Peyer's patch (tissue), 4 donors: ENCODE measurements at places on chromosomes 6 and 20.

DNA sequence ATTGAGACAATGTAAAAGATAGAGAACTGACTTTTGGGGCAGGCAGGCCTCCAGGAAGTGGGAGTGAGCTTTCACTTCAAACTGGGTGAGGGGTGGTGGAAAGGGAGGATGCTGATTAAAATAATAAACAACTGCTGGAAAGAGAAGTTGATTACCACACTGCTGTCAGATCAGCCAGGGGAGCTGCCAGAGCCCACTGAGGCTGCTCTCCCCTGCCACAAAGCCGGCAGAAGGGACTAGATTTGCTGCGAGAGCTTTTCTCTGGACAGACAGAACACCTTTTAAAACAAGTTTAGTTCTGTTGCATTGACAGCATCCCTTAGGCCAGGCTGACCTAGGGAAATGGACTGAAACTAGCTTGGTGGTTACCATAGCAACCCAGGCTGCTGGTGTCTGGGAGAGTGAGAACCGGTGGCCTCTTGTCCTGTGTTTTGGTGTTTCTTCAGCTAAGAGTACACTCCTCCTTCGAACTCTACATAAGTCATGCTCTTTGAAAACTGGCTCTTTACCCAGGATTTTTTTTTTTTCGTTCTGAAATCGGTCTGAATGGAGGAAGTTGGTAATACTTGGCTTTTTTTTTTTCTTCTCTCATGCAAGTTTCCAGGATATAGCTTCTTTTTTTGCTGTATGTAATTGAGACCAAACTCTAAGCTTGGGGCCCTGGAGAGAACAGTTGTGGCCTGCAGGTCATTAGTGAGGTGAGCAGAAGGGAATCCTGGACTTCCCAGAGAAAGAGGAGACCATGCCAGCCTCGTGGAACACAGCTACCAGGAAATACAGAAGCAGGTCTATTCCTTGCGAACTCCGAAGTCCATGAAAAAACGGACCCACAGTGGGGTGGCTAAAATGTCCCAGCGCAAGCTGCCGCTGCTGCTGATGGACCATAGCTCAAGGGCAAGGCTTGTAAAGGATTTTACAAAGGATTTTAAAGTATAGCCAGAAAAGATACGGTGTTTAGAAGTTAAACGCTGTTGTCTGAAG, 374.4 kb downstream of the UTRN start:
- peak; percentile 48 for DNase-seq

- DNase-seq: no peak
Measured at GRCh38 chr20:48338717-48339116, 489.1 kb downstream of the PREX1 start.

- no peak for DNase-seq
Measured at GRCh38 chr20:23612396-23612795, 6.7 kb upstream of the CST9 start.

DNA sequence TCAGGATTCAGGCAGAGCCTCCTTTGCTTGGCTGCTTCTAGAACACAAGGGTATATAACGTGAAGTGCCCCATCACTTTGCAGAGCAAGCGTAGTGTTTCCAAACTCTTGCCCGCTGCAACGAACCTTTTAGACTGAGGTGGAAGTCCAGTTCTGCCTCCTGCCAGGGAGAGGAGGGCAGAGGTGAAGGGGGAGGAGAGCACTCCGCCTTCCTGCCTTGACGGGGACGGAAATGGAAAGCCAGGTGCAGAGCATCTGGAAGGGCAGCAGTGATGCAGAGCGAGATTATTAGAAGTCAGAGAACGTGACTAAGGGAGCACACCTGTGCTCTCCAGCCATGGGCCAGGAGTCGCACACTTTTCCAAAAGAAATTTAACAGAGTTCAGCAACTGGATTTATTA, 63.4 kb downstream of the RREB1 start:
- peak; percentile 80 for DNase-seq

- no peak for DNase-seq
Measured at GRCh38 chr6:146968041-146968760, 236.0 kb upstream of the STXBP5 start.

DNA sequence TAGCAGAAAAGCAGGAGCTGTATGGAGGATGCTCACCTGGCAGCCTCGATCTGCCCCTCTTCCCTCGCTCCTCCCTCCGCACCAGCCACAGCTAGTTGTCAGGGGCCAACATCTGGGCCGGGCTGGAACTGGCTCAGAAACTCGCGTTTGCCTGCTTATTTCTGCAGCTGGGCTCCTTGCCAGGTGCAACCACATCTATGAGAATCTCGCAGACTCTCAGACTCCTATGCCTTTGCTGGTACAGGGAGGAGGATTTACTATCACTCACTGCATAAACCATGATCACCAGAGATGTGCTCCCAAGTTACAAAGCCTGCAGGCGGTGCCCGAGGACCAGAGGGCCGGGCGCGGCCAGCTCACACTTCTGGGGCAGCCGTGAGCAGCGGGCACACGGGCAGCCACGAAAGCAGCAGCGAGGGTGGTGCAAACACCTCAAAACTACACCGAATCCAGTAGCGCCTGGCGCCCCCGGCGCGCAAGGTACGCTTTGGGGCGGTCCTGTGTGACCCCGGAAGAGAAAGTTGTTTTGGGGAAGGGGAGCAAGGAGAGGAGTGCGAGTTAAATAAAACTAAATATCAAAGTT, 577 bp upstream of the LRRC1 start:
- DNase-seq: peak; percentile 87

DNA sequence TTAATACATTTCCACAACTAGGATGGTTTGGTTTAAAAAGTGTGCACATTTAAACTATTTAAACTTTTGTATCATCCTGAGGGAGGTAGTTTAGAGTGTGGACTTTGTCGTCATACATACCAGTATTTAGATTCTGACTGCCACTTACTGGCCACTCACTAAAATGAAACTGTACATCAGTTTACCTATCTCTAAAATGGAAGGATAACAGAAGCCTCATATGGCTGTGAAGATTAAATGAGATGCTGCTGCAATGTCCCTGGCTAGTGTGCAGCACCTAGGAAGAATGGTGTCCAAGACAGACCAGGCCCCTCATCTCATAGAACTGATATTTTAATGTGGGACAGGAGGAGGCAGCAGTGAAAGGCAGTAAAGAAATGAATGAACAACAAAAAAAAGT, 12.0 kb upstream of the PKIG start:
- no peak for DNase-seq

- no peak for DNase-seq
Measured at GRCh38 chr6:70666706-70667105, 977 bp upstream of the SMAP1 start.

- no peak for DNase-seq
Measured at GRCh38 chr20:11316244-11316643, 601.4 kb upstream of the BTBD3 start.
